A549 treated with GW870086 at 1 μM for 4 hours (cell line): ENCODE measurements at places on chromosomes 3 and 15. TPM values are rescaled to one million over a fixed set of nuclear protein-coding genes. Genes with fewer than 3 reads are reported as not detected.

SIDT1 gene
- total RNA-seq, result 0.43 to 1.1 TPM (median 0.80 TPM) in 5 replicates

TMC3 gene
- not detected in 5 replicates for total RNA-seq

ASB14 gene
- not detected in 5 replicates for total RNA-seq

PLA1A gene
- 0.11 to 0.56 TPM (median 0.44 TPM) in 5 replicates for total RNA-seq

SPATA12 gene
- total RNA-seq, result 0.25 to 0.44 TPM (median 0.39 TPM) in 5 replicates

EXD1 gene
- 0.16 to 0.33 TPM (median 0.27 TPM) in 3 of 5 replicates, not detected in the others for total RNA-seq

GATM gene
- total RNA-seq, result 1.9 to 3.5 TPM (median 2.6 TPM) in 5 replicates

NSMCE3 gene
- total RNA-seq, result 14.8 to 15.6 TPM (median 15.2 TPM) in 5 replicates
